ENCODE measurements at places on chromosomes 1 and 21. TPM values are rescaled to one million over a fixed set of nuclear protein-coding genes. Genes with fewer than 3 reads are reported as not detected.
A peak's percentile ranks its signal among the peaks of the same experiment; 100 is the strongest.

- no peak for DNase-seq
These were observed 71.3 kb downstream of the S1PR1 start for GRCh38 chr1:101307985-101308689.

- DNase-seq, result peak; percentile 77
These were observed 1.7 kb downstream of the PLEKHG5 start for GRCh38 chr1:6489799-6490180.

GRCh38 chr21:28393279-28393678 lies 599.4 kb downstream of the LTN1 start:
- no peak for DNase-seq

GRCh38 chr1:33715195-33715811 lies 148.6 kb upstream of the HMGB4 start:
- no peak for DNase-seq

GRCh38 chr1:220791956-220792355 lies 5.2 kb downstream of the MTARC1 start:
- DNase-seq, result no peak

RASAL2 gene
- 27.8 TPM for total RNA-seq

DNA sequence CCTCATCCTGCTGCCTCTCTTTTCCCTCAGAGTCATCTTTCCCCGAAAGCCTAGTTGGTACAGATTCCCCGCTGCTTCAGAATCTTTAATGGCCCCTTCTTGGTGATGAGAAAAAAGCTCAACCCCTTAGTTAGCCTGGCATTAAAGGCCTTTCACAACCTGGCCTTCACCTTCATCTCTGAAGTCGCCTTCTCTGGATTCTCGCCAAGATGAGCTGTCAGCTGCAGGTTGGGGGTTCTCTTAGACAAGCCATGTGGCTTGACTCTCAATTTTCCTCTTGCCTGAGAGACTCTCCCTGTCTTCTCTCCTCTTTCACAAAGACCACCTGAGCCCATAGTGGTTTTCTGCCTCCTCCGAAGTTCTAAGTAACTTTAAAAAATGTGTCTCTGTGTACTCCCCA lies 15.5 kb upstream of the DISC1 start:
- no peak for DNase-seq

B3GALT2 gene
- total RNA-seq, result 26.4 TPM

GRCh38 chr1:25477448-25478034 lies 46.8 kb downstream of the MACO1 start:
- DNase-seq, result no peak

- no peak for DNase-seq
These were observed 1.8 kb downstream of the ARPC5 start for GRCh38 chr1:183633676-183634343.

GSTM5 gene
- 6.9 TPM for total RNA-seq

SPRR2A gene
- not detected for total RNA-seq

KMO gene
- 0.47 TPM for total RNA-seq

PRCC gene
- total RNA-seq, result 32.0 TPM

SLFNL1 gene
- total RNA-seq, result 0.21 TPM

DNA sequence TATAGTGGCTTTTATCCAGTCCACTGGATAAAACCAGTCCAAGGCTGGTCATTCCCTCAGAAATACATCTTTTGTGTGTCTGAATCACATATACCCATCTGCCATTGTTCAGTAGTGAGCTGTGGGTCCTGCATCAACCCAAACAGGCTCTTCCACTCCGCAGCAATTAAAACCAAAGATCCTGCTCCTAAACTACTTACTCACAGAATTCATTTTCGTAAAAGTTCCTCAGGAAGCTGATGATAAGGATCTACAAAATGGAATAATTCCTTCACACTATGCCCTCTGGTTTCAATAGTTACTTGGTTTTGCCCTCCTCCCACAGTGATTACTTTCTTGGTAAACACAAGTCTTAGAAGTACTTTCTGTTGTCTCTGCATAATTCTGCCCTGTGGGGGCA lies 5.1 kb upstream of the MFSD2A start:
- no peak for DNase-seq

NUP210L gene
- 0.74 TPM for total RNA-seq

OR10Z1 gene
- total RNA-seq, result not detected

- no peak for DNase-seq
These were observed 269.7 kb upstream of the CSF3R start for GRCh38 chr1:36752431-36752830.

DNA sequence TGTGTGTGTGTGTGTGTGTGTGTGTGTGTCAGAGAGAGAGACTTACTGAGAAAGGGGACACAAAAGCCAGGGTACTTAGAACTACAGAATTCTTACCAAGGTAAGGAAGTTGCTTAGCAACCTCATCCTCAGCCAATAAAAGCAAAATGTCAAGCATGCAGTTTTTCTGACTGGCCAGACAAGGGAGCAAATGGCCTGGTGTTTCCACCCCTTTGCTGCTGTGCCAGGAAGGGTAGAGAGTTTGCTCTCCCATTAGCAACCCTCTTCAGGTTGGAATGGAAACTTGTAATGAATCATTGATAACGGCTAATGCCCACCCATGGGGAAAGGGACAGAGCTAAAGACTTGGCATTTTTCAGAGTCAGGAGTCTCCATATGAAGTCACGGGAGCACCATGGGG lies 10.6 kb downstream of the RXRG start:
- DNase-seq, result no peak

GRCh38 chr1:95451054-95451453 lies 217.0 kb downstream of the RWDD3 start:
- DNase-seq, result no peak
